ENCODE measurements at places on chromosomes 13 and 19. TPM values are rescaled to one million over a fixed set of nuclear protein-coding genes. Genes with fewer than 3 reads are reported as not detected.

Gene TMEM259
- total RNA-seq: 169 TPM

Gene ELANE
- not detected for total RNA-seq

Gene SYCN
- not detected for total RNA-seq

Gene TBC1D4
- total RNA-seq: 10.5 TPM

GRCh38 chr19:35318679-35319448, 10.1 kb upstream of the CD22 start:
- peak; percentile 25 for DNase-seq
- H3K27me3 ChIP-seq: no peaks in the 10 kb centered on the region
- no peaks in the 10 kb centered on the region for H3K4me1 ChIP-seq
- H3K4me3 ChIP-seq: 0 out of 3 replicates have a peak overlapping the region, but pooled peaks have one; percentile 15
- H3K27ac ChIP-seq: no peak overlapping the region

DNA sequence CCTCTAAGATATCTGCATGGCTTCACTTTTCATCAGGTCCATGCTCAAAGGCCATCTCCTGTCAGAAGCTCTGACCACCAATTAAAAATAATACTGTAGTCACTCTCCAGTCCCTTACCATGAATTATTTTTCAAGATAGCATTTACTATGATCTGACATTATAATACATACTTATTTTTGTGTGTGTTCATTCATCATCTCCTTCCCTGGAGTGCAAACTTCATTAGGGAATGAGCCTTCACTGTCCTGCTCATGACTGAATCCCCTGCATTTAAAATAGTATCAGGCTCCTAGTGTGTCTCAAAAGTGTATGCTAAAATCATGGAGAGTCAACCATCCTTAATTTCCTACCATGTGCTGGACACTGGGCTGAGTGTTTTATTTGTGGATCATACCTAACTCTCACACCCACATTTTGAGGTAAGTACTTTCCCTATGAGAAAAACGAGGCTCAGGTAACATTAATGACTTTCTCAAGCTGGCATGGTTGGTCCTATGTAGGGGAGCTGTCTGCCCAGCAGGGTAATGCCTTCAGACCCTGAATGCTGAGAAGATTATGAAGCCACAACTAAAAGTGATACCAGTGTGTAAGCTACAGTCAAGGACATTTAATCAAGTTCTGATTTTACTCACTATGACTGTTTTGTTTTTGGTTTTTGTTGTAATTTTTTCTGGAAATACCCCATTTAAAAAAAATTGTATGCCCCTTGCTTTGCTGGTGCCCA, 16.3 kb downstream of the PLA2G4C start:
- H3K27me3 ChIP-seq: no peaks in the 10 kb centered on the region
- H3K4me1 ChIP-seq: no peaks in the 10 kb centered on the region
- no peaks in the 10 kb centered on the region for H3K36me3 ChIP-seq
- no peak for DNase-seq
- no peak overlapping the region for H3K27ac ChIP-seq
- H3K4me3 ChIP-seq: no peak overlapping the region

DNA sequence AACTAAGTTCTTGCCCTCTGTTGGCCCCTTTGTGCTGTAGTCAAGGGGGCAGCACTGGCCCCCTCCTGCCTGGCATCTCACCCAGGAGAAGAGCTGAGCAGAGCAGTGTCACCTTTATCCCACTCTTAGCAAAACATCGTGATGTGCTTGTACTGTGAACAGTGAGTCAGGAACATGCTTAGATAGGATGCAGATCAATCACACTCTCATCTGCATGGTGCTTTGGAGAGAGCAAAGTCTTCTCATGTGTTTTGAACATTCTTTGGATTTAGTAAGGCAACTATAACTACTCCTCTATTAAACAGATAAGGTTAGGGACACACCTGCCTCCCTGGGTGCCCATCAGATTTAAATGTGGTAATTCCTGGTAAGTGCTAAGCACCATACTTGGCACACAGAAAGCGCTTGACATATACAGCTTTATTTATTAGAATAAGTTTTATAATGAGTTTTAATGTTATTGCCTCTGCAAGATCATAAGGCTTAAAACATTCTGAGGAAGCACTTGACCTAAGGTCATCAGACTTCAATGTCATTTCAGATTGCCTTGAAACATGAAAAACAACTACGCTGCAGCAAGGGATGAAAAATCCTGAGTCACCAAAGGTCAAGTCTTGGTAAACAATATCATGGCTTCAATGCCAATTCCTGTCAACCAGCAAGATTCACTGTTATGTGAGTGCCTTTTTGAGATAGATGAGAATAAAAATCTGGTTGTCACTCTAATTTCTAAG, 82.4 kb upstream of the IRS2 start:
- no peaks in the 10 kb centered on the region for H3K4me1 ChIP-seq
- no peak overlapping the region for H3K4me3 ChIP-seq
- no peaks in the 10 kb centered on the region for H3K36me3 ChIP-seq
- no peak overlapping the region for H3K27ac ChIP-seq
- no peaks in the 10 kb centered on the region for H3K27me3 ChIP-seq

GRCh38 chr13:93686399-93686798, 459.8 kb downstream of the GPC6 start:
- DNase-seq: no peak
- H3K36me3 ChIP-seq: no peaks in the 10 kb centered on the region
- H3K27me3 ChIP-seq: no peaks in the 10 kb centered on the region
- no peak overlapping the region for H3K27ac ChIP-seq

- no peak overlapping the region for H3K27ac ChIP-seq
- peaks cover 2% of the 10 kb centered on the region for H3K36me3 ChIP-seq
- H3K4me1 ChIP-seq: no peaks in the 10 kb centered on the region
- H3K4me3 ChIP-seq: no peak overlapping the region
- no peak for DNase-seq
These were observed 390.4 kb downstream of the KLF5 start for GRCh38 chr13:73449252-73449651.

DNA sequence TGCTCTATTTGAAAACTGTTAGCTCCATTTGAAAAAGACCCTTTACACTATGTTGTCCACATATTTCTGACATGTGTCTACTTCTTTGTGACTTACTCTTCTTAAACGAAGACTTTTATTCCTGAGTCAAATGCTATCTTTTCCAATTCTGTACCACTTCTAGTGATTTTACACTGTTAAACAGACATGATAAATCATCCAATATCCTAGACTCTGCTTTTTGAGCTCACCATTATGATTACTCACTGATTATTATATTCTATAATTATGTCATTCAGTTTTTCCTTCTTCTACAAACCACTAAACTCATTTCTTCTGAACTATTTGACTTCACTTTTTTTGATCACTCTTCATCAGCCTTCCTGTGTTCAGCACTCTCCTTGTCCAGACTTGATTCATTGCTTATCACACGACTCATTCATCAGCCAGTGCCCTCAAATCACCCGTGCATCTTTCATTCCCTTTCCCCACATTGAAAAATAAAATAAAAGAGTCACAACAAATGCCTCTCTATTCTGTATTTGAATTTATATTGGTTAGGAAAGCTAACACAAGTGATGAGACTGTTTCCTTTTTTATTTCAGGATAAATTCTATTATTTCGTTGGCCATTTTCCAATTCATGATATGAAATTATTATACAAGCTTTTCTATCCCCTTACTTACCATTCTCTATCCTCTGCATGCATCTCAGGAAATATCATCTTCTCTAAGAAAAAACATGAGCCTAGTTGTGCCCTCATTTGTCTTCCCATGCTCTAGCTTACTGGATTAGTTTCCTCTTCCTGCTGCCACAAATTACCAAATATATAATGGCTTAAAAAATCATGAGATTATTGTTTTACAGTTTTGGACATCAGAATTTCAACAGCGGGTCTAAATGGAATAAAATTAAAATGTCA, 1482.1 kb upstream of the MIR17HG start:
- H3K36me3 ChIP-seq: no peaks in the 10 kb centered on the region
- no peak overlapping the region for H3K4me3 ChIP-seq
- H3K27me3 ChIP-seq: no peaks in the 10 kb centered on the region
- DNase-seq: no peak

- H3K36me3 ChIP-seq: no peaks in the 10 kb centered on the region
- H3K27me3 ChIP-seq: no peaks in the 10 kb centered on the region
These were observed 7.0 kb upstream of the TLE6 start for GRCh38 chr19:2970201-2970835.

DNA sequence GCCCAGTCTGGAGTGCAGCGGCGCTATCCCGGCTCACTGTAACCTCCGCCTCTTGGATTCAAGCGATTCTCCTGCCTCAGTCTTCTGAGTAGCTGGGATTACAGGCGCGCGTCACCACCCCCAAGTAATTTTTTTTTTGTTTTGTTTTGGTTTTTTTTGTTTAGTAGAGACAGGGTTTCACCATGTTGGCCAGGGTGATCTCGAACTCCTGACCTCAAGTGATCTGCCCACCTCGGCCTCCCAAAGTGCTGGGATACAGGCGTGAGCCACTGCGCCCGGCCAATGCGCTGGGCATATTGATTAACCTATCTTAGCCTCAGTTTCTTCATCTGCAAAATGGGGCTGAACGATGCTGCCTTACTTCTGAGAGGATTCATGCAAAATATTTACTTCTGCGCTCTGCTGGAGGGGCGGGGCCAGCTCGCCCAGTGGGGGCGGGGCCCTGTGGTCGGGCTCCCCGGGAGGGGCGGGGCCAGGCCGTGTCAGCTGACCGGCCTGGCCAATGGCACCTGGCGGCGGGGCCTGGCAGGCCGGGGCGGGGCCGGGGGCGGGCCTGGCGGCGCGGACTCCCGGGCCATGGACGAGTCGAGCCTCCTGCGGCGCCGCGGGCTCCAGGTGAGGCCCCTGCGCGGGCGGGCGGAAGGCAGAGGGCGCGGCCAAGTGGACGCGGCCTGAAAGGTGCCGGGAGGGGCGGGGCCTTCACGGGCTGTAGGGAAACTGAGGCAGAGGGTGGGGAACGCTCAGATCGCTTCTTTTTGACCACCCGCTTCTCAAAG, at the start of gene MAST3:
Gene MAST3, plus strand, starts transcription at position 562 of the 776 bp plus-strand sequence. Its CDS starts 15 bp downstream, at position 577.
- DNase-seq: peak; percentile 92
- H3K4me1 ChIP-seq: no peaks in the 10 kb centered on the region
- H3K4me3 ChIP-seq: peak within 1 kb of the TSS; percentile 81
- H3K27ac ChIP-seq: no peak within 1 kb of the TSS

GRCh38 chr19:35897706-35898451, 2.5 kb downstream of the NFKBID start:
- no peaks in the 10 kb centered on the region for H3K27me3 ChIP-seq
- no peak for DNase-seq
- no peak overlapping the region for H3K27ac ChIP-seq
- H3K4me3 ChIP-seq: peak overlapping the region; percentile 74
- peaks cover 41% of the 10 kb centered on the region for H3K36me3 ChIP-seq

DNA sequence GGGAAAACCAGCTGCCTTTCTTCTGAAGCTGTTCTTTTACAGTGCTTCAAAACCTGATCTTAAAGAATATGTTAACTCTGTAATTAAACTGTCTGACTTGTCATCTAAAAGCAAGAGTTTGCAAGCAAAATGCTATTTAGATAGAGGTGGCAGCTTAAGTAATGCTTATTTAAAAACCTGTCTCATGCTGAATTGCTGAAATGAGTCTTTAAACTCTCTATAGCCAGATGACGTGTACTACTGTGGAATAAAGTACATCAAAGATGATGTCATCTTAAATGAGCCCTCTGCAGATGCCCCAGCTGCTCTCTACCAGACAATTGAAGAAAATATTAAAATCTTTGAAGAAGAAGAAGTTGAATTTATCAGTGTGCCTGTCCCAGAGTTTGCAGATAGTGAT, 22.9 kb downstream of the ITM2B start:
- H3K4me1 ChIP-seq: no peaks in the 10 kb centered on the region
- peaks cover 63% of the 10 kb centered on the region for H3K36me3 ChIP-seq
- no peak for DNase-seq
- no peak overlapping the region for H3K4me3 ChIP-seq

- peaks cover 11% of the 10 kb centered on the region for H3K36me3 ChIP-seq
- H3K27ac ChIP-seq: no peak overlapping the region
- no peaks in the 10 kb centered on the region for H3K27me3 ChIP-seq
- DNase-seq: peak; percentile 88
- peak overlapping the region; percentile 82 for H3K4me3 ChIP-seq
These were observed 5.1 kb downstream of the BBC3 start for GRCh38 chr19:47225746-47226425.

GRCh38 chr13:100767192-100767591, 92.6 kb upstream of the TMTC4 start:
- DNase-seq: no peak
- no peak overlapping the region for H3K27ac ChIP-seq
- no peaks in the 10 kb centered on the region for H3K27me3 ChIP-seq
- peaks cover 14% of the 10 kb centered on the region for H3K36me3 ChIP-seq

- no peak overlapping the region for H3K27ac ChIP-seq
- no peaks in the 10 kb centered on the region for H3K4me1 ChIP-seq
- H3K27me3 ChIP-seq: no peaks in the 10 kb centered on the region
These were observed 244.4 kb upstream of the MAB21L1 start for GRCh38 chr13:35720690-35721554.

DNA sequence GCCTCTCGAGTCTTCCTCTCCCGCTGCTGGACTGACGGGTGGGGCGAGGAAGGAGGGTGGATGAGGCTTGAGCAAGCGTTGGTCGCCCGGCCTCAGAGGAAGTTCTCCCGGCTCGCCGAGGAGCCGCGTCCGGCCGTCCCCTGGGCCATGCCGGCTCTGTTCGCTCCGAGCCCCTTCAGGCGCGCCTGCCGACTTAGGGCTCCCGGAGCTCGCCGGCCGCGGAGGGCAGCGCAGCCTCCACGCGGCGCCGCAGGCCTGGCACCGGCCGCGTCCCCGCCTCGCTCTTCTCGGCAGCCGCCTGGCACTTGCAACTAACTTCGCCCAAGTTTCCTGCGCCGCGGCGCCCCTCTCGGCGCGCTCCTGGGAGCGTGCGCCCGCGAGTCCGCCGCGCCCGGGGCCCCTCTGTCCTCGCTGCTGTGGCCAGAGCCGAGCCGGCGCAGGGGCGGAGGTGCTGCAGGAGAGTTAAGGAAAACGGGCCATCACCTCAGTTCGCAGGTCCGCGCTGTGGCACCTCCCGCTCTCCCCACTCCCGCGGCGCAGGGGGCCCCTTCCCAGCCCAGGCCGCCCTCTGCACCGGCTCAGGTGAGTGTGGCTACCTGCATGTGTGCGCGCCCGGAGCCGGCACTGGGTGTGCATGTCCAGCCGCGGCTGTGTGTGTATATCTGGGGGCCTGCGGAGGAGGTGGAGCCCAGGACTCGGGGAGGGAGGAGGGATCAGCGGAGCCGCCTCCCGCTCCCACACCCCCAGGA, 641 bp upstream of the SOX21 start:
- H3K4me3 ChIP-seq: peak overlapping the region; percentile 89
- H3K27me3 ChIP-seq: peaks cover 30% of the 10 kb centered on the region
- no peaks in the 10 kb centered on the region for H3K36me3 ChIP-seq
- DNase-seq: peak; percentile 64

DNA sequence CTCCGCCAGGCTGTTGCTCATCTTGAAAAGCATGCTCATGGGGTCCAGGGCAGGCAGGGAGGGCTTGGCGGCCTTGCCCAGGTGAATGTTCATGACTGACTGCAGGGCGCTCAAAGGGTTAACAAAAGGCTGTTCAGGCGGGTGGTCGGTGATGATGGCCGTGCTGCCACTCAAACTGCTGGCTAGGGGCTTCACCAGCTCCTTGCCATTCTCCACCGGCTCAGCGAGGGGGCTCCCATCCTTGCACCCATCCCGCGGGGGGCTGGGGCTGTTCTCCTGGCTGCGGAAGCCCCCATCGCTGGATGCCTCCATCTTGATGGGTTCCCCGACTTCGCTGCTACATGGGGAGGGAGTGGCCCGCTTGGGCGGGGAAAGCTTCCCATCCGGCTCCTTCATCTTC, 71.7 kb downstream of the TSHZ3 start:
- H3K4me1 ChIP-seq: peaks cover 6% of the 10 kb centered on the region
- no peak for DNase-seq
- no peak overlapping the region for H3K27ac ChIP-seq
- peaks cover 3% of the 10 kb centered on the region for H3K36me3 ChIP-seq

GRCh38 chr19:2494447-2495129, 18.7 kb downstream of the GADD45B start:
- H3K36me3 ChIP-seq: no peaks in the 10 kb centered on the region
- DNase-seq: no peak
- no peak overlapping the region for H3K27ac ChIP-seq
- peak overlapping the region; percentile 59 for H3K4me3 ChIP-seq
- H3K4me1 ChIP-seq: peaks cover 2% of the 10 kb centered on the region

Measured in H9 (cell line).